Motor neuron (in vitro differentiated cells): ENCODE measurements at places on chromosomes 12 and 14.

DNA sequence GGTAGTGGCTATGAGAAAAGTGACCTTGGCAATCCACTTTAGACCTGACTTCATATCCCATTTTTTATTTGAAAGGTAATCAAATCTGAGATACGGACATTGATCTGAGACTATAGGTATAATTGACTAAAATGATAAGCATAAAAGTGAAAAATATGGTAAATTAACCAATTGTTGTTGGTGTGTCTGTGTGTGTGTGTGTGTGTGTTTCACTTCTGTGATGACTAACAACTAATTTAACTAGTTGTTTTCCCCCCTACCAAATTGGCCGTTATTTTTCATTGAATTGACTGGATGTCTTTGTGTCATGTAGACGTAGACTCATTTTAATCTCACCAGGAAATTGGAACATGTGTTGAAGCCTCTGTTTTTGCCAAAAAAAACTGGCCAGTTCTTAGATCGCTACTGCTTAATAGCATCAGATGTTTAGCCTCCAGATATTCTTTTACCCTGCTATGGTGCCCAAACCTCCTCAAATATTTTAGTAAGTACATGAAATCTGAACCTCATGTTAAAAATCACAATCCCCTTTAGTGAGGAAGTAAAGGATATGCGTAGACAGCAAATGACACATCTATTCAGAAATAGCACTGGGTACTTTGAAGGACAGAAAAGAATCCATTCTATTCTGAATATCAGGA lies 395.0 kb downstream of the EGLN3 start:
- peak; percentile 40 for ATAC-seq

GRCh38 chr12:111066744-111067437 lies 146.5 kb upstream of the MYL2 start:
- peak; percentile 39 for ATAC-seq

GRCh38 chr14:95871531-95871930 lies 5.1 kb upstream of the TUNAR start:
- ATAC-seq, result no peak

- peak; percentile 76 for ATAC-seq
Measured at GRCh38 chr14:103562179-103562428, 353 bp downstream of the BAG5 start.

DNA sequence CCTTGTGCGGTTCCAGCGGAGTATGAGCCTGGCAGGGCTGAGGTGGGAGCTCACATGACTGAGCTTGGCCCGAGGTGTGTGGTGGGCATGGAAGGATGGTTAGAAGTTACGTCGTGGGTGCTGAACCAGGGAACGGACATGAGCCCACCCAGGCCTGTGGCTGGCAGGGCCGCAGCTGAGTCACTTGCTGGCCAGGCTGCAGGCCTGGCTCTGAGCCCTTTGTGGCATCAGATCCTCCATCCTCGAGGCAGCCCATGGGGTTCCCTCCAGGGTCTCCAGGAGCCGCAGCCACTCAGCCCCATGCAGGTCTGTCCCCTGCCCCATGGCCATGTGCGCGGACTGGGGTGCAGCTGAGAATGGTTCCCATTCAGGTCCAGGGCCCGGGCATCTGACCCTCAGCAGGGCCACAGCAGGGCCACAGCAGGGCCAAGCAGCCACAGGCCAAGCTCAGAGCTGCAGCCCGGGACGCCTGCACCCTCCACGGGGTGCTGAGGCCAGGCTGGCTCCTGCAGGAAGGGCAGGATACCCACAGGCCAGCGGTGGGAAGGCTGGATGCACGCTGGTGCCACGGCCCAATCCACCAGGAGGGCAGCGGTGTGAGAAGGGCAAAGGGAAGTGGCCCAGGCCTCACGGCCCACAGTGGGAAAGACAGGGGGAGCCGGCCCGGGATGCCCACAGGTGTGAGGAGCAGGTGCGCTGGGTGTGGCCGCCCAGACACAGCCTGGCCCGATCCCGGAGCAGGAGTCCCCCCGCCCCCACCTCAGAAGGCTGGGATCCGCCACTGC lies 26.3 kb upstream of the ULK1 start:
- no peak for ATAC-seq

DNA sequence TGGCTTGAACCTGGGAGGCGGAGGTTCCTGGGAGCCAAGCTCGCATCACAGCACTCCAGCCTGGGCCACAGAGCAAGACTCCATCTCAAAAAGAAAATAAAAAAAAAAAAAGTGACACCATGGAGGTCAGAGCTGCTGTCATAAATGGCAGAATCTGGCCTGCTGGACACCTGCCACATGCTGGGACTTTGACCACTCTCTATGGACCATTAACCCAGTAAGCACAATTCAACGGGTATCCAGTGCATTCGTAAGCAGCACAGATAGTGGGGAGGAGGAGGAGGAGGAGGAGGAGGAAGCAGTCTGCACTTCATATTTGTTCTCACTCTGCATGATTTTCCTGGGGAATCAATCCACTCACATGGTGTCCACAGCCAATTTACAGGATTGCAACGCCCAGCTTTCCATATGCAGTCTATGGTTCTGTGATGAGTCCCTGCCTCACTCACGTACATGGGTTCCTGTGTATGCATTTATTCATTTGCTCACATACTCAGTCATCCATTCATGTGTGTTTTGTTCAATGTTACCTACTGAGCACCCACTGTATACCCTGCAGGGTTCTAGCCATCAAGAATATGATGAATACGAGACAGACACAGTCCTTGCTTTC lies 326.8 kb downstream of the GLT1D1 start:
- ATAC-seq, result no peak

DNA sequence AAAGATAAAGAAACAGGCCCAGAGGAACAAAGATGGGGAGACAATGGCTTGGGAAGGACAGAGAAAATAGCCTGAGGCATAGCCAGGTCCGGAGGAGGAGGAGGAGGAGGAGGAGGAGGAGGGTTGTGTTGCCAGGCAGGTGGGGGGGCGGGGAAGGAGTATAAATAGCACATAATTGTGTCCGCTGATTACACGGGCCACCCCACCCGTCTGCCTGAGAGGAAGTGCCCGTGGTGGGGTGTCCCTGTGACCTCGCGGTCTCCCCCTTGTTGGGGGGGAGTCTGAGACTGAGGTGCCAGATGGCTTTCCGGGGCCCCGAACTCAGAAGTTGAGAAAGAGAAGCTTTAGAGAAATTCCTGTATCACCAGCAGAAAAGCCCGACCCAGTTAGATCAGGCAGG lies 1.9 kb upstream of the SP7 start:
- ATAC-seq, result no peak

GRCh38 chr14:51491036-51491545 lies 160.6 kb upstream of the FRMD6 start:
- no peak for ATAC-seq

DNA sequence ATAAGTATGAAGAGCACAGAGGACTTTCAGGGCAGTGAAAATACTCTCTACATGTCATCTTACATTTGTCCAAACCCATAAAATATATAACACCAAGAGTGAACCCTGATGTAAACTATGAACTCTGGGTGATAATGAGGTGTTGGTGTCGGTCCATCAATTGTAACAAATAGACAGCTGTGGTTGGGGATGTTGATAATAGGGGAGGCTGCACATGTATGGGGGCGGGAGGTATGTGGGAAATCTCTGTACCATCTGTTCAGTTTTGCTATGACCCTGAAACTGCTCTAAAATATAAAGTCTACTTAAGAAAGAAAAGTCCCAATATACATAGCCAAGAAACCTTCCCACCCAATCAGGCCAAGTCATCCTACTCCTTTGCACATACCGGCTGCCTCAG lies 88.5 kb downstream of the GPR135 start:
- ATAC-seq, result no peak

- peak; percentile 97 for ATAC-seq
Measured at GRCh38 chr14:82490397-82490796, 956.7 kb upstream of the SEL1L start.

GRCh38 chr14:23193432-23193831 lies 10.0 kb upstream of the SLC7A8 start:
- ATAC-seq, result no peak

DNA sequence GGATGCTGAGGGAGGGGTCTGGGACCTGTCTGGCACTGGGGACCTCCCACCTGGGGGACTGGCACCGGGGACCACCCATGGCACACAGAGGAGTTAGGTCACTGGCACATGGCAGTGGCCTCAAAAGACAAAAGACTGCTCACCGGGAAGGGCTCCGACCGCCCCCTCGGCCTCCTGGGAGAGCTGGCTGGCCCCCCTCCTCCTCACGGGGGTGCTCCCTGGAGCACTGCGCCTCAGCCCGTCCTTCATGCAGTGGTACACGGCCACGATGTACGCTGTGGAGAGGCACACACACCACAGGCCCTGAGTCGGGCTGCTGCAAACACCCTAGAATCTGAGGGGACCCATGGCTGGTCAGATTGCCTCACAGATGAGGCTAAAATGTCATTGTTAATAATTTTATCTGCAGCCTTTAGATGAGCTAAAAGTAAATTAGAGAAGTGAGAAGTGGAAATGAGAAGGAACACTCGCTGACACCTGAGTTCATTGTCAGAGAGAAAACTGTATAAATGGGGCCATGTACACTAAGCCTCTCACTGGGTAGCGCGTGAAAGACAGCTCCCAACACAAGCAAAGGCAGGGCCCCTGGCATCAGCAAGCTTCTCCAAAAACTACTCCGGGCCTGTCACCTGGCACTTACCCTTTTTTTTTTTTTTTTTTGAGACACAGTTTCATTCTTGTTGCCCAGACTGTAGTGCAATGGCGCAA lies 14.1 kb downstream of the P2RX2 start:
- no peak for ATAC-seq

DNA sequence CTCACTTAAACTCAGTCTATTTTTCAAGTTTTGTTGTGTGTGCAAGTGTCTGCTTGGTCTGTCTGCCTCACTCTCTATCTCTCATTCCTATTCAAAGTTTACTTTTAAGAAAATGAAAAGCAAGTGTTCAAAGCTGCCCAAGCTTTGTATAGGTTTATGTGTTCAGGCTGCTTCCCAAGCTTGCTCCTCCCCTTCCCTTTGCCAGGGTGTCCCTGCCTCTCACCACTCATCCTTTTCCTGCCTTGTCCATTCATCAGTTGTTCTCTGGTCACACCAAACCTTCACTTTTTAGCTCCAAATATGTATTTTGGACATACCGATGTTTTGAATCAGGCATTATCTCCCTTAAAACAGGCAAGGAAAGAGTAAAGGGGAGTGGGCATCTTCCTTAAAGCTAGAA lies 41.3 kb downstream of the STK38L start:
- no peak for ATAC-seq

GRCh38 chr12:66244446-66244845 lies 55.4 kb downstream of the IRAK3 start:
- ATAC-seq, result no peak

DNA sequence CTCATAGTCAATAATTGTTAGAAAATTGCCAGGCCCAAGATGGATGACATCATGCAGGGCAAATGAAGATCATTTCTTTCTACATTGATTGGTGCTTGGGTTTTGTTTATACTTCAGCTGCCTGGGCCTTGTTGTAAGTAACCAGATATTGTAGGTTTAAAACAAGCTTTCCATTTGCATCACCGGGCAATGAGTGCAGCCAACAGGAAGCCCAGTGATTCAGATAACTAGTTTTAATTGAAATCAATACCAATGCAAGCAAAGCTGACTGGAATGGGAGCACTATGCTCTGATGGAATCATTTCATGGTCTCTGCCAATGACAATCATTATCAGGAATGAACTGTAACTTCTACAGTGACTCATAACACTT lies 279.3 kb downstream of the DUSP6 start:
- ATAC-seq, result no peak

DNA sequence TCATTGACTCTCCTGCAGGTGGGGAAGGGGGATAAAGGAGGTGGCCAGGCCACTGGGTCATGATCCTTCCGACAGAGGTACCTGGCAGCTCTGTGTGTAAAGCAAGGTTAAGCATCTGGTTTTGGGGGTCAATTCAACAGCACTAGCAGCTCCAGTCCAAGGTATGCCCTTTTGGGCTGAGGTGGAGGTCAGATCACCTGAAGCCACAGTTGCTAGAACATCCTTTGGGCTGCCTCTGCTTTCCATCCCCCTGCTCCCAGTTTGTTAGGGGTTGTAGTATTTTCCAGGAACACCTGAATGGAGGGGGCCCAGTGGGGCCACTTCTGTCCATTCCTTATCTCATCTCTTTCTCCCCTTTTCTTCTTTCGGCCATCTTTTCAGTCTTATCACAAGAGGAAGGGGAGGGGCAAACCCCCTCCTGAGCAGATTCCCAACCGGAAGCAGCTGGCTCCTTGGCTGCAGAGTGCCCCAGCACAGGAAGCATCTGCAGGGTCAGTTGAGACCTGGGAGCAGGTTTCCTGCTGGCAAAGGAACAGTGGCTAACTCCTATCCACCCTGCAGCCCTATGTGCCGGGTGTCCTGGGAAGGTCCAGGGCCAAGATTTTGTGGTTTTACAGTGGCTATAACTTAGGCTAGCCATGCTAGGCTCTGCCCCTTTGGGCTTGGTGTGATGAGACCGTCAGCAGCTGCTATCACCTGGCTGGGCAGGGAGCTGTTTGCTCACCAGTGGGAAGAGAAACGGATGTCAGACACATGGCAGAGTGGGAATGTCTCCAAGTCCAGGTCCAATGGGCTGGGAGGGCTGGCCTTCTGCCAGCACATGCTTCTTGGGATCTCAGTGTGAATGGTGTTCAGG lies 40.2 kb downstream of the SH2B3 start:
- peak; percentile 3 for ATAC-seq

GRCh38 chr14:103552846-103553210 lies 9.6 kb downstream of the BAG5 start:
- no peak for ATAC-seq

DNA sequence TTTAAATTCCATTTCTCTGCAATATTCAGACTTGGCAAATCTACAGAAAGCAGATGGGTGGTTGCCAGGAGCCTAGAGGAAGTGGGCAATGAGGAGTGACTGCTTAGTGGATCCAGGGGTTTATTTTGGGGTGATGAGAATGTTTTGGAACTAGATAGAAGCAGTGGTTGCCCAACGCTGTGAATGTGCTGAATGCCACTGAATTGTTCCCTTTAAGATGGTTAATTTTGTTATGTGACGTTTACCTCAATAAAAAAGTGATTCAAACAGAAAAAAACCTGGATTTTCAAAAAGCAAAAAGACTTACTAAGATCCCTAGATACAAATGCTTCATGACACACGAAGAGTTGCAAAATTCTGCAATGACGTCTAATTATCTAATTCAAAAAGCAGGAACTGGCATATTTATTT lies 34.2 kb downstream of the DAO start:
- no peak for ATAC-seq

DNA sequence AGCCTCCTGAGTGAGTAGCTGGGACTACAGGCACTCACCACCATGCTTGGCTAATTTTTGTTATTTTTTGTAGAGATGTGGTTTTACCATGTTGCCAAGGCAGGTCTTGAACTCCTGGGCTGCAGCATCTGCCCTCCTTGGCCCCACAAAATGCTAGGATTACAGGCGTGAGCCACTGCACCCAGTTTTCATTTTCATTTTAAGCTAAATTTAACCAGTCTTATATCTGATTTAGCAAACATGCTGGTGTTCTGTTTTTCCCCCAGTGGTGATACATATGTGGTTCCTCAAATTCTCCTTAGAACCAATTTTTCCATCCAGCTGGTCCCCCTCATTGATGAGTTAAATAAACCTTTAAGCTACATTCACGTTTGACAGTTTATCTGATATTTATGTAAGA lies 43.8 kb upstream of the BICD1 start:
- ATAC-seq, result no peak

DNA sequence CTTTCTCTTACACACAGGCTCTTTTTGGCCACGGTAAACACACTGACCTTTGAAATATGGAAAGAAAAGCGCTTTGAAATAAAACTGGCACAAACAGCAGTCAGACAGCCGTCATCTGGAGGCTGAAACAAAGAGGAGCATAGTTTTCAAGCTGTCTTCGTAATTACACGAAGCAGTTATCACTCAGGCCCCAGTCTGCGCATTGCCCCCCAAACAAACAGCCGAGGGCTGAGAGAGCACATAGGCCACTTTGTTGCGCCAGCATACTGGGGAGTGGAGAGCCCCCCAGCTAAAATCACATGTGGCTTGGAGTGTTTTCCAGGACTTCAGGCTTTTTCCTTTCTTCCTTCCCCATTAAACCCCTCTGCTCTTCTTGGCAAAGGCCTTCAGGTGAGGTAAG lies 142.9 kb upstream of the BTG1 start:
- no peak for ATAC-seq
